ENCODE measurements at places on chromosomes 3 and 15.

DNA sequence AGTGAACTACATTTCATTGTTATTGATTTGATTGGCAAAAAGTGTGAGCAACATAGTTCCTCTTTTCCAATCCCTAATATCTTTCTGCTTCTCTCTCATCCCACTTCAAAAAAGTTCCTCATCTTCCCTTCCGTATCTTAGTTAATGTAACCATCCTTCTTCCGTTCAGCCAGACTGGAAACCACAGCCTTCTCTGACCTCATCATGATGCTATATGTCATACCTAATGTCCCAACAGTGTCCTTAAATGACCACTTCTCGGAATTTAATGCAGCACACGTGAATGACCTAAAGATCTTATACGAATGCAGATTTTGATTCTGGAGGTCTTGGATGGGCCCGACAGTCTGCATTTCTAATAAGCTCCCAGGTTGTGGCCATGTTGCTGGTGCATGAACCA, 320.3 kb upstream of the SATB1 start:
- no peak for DNase-seq

GRCh38 chr3:177446165-177446601, 248.9 kb upstream of the TBL1XR1 start:
- DNase-seq = no peak

DNA sequence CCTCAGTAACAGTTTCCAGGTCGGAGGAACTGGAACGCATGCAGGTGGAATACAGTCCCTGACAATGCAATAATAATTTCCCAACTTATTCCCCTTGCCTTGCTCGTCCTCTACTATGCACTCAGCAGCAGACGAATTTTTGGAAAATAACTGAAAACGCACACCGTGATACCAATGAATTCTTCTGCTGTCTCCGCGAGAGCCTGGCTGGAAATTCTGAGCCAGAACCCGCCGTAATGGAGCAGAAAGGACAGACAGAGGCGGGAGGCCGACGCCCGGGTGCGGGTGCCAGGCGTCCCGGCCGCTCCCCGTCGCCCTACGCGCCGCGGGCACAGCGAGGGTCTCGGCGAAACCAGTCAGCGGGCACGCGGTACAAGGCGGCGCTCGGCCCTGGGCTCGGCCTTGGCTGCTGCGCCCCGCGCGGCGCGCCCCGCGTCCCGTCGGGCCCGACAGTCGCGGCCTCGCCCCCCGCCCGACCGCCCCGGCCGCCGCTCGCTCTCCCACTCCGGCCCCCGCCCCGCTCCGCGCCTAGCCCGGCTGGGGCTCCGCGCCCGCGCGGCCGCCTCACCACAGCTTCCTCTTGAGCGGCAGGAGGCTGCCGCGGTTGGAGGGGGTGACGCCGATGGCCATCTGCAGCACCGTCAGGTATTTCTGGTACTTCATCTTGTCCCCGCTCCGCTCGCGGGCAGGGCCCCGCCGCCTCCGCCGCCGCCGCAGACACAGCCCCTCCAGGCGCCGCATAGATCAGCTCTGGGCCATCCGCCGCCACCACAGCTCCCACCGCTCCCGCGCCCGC, 114.5 kb upstream of the GOLGA8J start:
- DNase-seq = no peak

GRCh38 chr3:189735913-189736312, 104.7 kb downstream of the TP63 start:
- no peak for DNase-seq
